ENCODE measurements at places on chromosomes 7 and 10.

DNA sequence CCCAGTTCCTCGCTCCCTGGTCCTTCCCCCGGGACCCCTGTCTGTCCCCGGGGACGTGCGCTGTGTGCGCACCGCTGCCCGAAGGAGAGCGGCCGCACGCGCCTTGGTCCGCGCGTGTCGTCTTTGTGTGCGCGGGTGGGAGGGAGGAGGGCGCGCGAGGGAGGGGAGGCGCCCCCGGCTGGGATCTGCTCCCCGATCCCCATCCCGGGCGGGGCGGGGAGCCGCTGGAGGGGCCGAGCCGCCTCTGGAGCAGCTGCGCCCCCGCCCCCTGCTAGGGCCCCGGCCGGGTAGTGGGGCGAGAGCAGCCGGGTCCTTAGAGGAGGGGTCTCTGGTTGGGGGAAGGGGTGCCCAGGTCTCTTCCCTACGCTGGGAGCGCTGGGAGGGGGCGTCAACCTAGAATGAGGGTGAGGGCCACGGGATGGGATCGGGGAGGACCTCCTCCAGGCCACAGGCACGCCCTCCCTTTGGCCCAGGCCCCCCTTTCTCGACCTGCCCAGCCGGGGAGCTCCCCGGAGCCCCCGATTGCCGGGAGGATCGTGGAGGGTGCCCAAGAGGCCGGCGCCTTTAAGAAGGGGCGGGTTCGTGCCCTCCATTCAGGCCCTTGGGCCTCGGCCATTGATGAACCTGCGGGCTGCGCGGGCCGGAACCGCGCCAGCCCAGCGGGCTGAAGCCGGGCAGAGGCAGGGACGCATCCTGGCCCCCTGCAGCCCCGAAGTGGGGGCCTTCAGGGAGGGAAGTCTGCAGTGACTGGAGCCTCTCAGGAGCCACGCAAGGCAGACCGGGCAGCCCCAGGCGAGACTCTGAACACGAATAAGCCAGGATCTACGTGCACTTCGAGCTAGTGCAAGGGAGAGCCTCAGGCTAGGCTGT lies 678 bp downstream of the SH2B2 start:
- DNase-seq, result no peak

- DNase-seq, result no peak
These were observed 39.2 kb upstream of the GSAP start for GRCh38 chr7:77455321-77455720.

GRCh38 chr10:12397147-12397896 lies 48.0 kb downstream of the CAMK1D start:
- DNase-seq, result no peak

DNA sequence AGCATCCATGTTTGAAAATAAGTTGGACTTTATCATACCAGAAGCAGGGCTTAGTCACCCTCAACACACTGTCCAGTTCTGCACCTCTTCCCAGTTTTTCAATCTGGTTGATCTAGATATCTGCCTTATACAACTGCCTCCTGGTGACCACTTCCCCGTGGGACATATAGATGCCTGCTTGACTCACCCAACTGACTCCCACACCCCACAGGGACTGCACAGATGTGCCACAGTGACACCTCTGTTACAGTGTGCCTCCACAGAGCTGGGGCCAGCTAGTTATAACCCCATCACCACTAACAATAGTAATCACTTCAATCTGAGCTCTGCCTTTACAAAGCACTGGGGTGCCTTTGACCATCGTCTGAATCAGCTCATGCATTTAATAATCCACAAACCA lies 82.6 kb upstream of the AOAH start:
- DNase-seq, result no peak
